RWPE1 (cell line): ENCODE measurements at places on chromosomes 7 and 10.

GRCh38 chr7:158397885-158398284, 189.7 kb downstream of the PTPRN2 start:
- no peak for DNase-seq

GRCh38 chr7:134643131-134643530, 3.5 kb upstream of the BPGM start:
- no peak for DNase-seq

DNA sequence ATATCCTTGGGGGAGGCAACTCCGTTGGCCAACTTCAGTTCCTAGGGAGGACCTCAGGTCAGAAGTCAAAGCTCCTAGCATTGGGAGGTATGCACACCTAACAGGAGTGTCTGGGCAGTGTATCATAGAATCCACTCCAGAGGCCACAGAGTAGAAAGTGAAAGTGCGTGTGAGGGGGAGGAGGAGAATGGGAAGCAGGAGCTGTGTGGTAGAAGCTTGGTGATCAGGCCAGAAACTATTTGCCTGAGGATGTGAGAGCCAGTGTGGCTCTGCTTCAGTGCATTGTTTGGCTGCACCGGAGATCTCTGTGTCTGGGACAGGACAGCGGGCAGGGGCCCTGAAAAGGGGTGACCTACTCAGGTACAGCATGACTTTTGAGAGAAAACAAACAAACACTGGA, 557.4 kb upstream of the VSTM2A start:
- DNase-seq, result peak; percentile 5

- DNase-seq, result no peak
Measured at GRCh38 chr10:21935439-21936023, 68.0 kb downstream of the DNAJC1 start.

GRCh38 chr10:121870413-121870812, 57.4 kb downstream of the ATE1 start:
- DNase-seq, result no peak

DNA sequence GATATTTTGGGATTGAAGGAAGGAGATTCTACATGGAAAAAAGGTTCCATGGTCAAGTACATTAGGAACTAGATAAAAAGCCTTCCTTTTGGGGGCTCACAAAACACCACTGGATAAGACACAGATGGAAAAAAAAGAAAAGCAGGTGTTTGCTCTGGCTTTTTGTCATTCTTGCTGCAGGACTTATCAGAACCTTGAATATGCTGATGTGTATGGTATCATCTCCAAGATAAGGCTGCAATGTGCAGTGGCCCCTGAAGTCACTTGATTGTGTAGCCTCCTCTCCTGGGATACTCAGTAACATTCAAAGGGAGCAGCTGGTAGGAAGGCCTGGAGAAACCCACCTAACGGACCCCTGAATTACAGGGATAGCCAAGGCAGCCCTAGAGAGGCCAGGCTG, 54.1 kb upstream of the CARD11 start:
- DNase-seq, result no peak

- peak; percentile 41 for DNase-seq
Measured at GRCh38 chr10:87675396-87676376, 16.0 kb downstream of the PAPSS2 start.

GRCh38 chr10:65788271-65788670, 1137.6 kb upstream of the LRRTM3 start:
- no peak for DNase-seq
